ENCODE measurements at places on chromosomes 6 and 20.
A peak's percentile ranks its signal among the peaks of the same experiment; 100 is the strongest.

- DNase-seq, result peak; percentile 15
These were observed 97.2 kb downstream of the TULP4 start for GRCh38 chr6:158409451-158409850.

- DNase-seq, result no peak
These were observed 18.5 kb downstream of the GGTLC1 start for GRCh38 chr20:23970049-23970448.

DNA sequence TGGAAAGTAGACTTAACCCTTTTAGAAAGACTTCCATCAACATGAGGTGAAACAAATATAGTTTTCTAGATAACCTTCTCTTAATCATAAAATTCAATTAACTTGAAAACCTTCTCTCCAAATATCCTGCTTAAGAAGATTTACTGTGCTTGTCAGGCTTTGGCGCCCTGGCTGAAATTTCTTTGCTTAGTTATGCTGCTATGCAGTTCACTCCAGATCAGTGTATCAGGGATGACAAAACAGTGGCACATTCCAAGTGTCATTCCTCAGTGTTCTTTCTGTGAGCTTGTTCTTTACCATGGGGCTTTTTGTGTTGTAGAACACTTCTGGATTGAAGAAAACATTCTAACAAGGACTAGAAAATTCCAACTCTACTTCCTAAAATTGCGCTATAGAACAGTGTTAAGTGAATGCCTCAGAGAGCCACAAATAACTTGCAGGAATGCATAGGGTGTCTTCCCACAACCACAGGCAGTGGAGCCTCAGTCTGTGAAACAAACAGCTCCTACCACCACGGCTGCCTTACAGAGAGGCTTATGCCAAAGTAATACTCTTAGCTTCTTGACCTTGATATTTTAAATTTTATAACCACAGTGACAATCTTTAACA, 443.6 kb downstream of the CDC5L start:
- peak; percentile 32 for DNase-seq

GRCh38 chr6:88914895-88915598, 48.4 kb downstream of the RNGTT start:
- DNase-seq, result no peak

GRCh38 chr6:45697605-45698004, 318.1 kb downstream of the CLIC5 start:
- peak; percentile 93 for DNase-seq

- no peak for DNase-seq
These were observed 38.7 kb downstream of the SCP2D1 start for GRCh38 chr20:18852318-18852717.

DNA sequence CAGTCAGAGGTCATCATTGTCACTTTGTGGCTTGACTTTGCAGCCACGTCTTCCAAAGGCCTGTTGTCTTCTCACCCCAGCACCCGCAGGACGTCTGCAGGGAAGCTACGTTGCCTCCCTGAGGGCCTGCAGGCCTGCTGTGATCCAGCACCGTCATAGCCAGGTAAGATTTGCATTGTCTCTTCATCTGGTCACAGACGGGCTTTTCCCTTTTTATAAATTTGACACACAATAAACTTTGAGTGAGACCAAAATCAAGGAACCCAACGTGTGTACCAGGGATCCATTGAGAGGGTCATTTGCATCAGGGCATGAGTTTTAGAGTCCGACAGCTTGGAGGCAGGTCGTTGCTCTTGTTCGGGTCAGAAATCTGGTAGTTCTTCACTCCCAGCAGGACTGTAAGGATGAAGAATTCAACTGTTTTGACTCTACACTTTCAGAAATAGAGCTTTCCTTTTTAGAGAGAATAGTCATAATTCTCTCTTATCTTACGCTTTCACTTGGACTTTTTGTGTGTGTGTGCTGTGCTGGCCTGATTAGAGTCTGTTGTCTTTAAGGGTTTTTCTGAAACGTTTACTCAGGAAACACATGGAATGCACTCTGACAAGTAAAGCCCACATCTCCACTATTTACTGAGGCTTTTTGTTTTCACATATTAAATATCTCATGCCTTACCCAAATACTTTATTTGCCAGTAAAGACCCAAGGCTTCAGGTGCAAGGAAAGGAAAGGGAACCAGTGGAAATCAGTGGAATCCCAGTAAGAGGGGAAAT, 177.2 kb upstream of the TAB2 start:
- DNase-seq, result no peak

DNA sequence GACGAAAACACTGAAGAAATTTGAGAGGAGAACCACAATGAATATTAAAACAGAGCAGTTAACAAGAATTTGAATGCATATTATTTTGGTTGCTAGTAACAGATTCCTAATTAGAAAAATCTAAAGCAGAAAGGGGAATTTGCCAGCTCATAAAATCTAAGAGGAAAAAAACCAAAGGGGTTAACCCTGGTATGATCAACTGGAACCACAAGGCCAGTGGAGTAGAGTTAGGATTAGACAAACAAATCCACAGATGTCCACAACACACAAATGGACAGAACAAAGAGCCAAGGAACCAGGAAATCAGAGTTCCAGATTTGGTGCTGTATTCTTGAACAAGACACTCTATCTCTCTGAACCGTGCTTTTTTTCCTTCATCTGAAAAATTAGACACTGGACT, 195.0 kb downstream of the TASP1 start:
- no peak for DNase-seq

- no peak for DNase-seq
These were observed 63.1 kb downstream of the TFAP2A start for GRCh38 chr6:10351791-10352190.

DNA sequence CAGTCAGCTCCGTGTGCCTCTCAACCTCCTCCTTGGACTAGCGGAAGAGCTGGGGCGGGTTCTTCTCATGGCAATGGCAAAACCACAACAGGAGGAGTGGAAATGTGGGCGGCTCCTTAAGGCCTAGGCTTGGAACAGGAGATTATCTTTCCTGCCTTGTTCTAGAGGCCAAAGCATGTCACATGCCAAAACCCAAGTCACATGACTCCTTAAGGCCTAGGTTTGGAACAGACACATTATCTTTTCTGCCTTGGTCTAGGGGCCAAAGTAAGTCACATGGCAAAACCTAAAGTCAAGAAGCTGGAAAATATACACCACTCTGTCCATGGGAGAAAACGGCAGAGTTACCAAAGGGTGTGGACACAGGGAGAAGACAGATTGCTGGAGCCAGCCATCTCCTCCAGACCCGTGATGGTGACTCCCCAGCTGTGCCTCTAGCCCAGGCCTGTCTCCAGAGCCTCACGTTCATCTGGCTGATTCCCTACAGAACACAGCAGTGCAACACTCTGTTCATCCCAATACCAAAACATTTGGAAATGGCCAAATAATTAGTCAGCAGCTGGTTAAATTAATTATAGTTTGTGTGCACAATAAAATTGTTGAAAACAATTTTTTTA, 34.2 kb downstream of the ANKRD60 start:
- no peak for DNase-seq

- DNase-seq, result no peak
These were observed 152.3 kb upstream of the BEND3 start for GRCh38 chr6:107267634-107268033.

- DNase-seq, result no peak
These were observed 215.5 kb downstream of the ALDH8A1 start for GRCh38 chr6:134734312-134734869.

- no peak for DNase-seq
These were observed 18.7 kb downstream of the LEMD2 start for GRCh38 chr6:33770124-33770832.

DNA sequence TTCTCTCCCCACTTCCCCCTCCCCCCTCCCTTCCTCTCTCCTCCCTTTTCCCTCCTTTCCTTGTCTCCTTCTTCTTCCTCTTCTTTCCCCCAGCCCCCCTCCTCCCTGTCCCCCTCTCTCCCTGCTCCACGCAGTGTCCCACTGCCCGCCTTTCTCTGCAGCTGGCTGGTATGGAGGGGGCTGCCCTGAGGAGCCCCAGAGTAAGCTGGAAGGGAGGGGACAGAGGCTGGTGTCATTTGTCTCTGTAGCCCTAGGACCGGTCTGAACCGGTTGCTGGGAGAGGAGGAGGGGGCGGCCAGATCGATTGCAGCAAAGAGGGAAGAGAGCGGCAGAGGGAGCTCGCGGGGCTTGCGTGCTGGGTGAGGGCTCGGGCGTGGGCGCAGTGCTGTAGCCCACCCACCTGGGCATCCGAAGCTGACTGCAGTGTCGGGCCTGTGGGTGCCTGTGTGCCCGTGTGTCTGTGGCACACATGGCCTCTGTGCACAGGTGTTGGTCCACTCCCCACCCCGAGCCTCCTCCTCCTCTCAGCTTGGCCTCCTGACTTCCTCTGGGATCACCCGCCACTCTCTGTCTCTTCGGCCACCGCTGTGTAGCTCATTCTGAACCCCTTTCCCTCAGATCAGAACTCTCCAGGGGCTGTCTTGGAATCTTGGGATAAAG, 50.6 kb downstream of the SRC start:
- no peak for DNase-seq

- no peak for DNase-seq
These were observed 68.9 kb upstream of the CTNNBL1 start for GRCh38 chr20:37624963-37625362.

GRCh38 chr20:52209154-52209571, 17.6 kb upstream of the ZFP64 start:
- no peak for DNase-seq

GRCh38 chr6:119308991-119309657, 40.4 kb downstream of the MAN1A1 start:
- DNase-seq, result peak; percentile 46

DNA sequence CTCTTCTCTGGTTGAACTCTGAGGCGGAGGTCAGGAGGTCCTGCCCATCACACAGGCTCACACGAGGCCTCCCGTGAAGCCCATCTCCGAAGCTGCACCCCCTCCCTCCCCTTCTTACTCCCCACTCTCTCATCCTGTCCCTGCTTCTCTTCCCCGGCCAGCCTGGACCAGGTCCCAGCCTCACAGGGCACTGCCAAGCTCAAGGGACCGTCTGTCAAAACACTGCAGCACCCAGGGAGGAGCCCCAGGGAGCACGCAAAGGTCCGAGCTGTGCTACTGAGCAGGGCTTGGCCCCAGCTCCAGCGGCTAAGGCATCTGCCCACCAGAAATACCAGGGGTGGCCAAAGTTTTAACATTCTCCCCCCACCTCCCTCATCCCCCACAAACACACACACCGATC, 70.0 kb downstream of the PSMG4 start:
- no peak for DNase-seq

DNA sequence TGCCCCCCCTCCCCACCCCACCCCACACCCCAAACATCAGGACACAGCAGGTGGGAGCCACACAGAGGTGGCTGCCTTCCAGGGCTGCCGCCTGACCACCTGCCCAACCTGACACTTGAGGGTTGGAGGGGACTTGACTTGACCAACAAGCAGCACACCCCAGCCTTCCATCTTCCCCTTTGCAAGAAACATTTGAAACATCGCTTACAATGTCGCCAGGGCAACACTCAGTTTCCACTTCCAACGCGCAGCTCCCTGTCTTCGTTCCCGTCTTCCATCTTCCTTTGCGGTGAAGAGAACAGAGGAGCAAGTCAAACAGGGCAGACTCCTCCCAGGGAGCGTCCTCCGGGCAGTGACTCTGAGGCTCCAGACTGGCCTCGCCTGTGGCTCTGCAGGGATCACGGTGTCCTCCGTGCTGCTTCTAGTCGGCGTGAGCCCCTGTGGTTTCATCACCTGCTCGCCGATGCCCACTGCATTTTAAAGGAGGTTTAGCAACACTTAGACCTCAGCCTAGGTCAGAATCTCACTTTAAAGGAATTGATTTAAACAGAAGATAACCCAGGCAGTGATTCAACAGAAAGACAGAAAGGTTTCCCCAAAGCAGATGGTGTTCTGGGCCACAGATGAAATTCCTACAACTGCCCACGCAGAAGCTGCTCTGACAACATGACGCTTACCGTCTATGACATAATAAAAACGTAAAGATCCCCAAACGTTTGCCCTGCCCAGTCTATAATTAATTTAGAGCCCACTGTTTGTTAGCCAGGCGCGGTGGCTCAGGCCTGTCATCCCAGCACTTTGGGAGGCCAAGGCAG, 130.8 kb downstream of the TAF4 start:
- DNase-seq, result no peak

GRCh38 chr6:37615564-37616340, 81.9 kb downstream of the MDGA1 start:
- DNase-seq, result peak; percentile 50

- no peak for DNase-seq
These were observed 6.2 kb upstream of the SPDEF start for GRCh38 chr6:34562350-34562749.

GRCh38 chr6:19032591-19033295, 645.6 kb downstream of the RNF144B start:
- DNase-seq, result no peak

GRCh38 chr20:271528-271927, 14.0 kb downstream of the DEFB132 start:
- DNase-seq, result no peak

All from adipocyte (in vitro differentiated cells).